ENCODE measurements at places on chromosomes 2 and 18. TPM values are rescaled to one million over a fixed set of nuclear protein-coding genes. Genes with fewer than 3 reads are reported as not detected.

Gene LAPTM4A
- 96.6 TPM for total RNA-seq

Gene HOXD12
- not detected for total RNA-seq

Gene FNDC4
- 5.3 TPM for total RNA-seq

Gene METTL5
- total RNA-seq = 51.1 TPM

Gene CCBE1
- 5.8 TPM for total RNA-seq

Gene NYAP2
- 0.30 TPM for total RNA-seq

Gene MFSD6
- 15.6 TPM for total RNA-seq

Gene AQP12B
- total RNA-seq = not detected

Gene ADRA2B
- total RNA-seq = 0.55 TPM

Gene ATP8B1
- total RNA-seq = 16.7 TPM

Gene HDLBP
- total RNA-seq = 715 TPM

Gene ZC3H8
- 11.3 TPM for total RNA-seq

Gene FSHR
- not detected for total RNA-seq

Gene IL36RN
- 1.0 TPM for total RNA-seq

Gene MMADHC
- 112 TPM for total RNA-seq

Gene LIMS4
- 1.4 TPM for total RNA-seq

Gene LYPD6
- 1.1 TPM for total RNA-seq

Gene MYO5B
- total RNA-seq = 25.4 TPM

Gene ECEL1
- not detected for total RNA-seq

Gene IGFBP2
- 133 TPM for total RNA-seq

Gene SERPINB7
- 4.2 TPM for total RNA-seq

Gene DARS1
- 54.3 TPM for total RNA-seq

Gene OTOS
- not detected for total RNA-seq

Gene CYP20A1
- 6.9 TPM for total RNA-seq

Gene MRO
- not detected for total RNA-seq

Gene LOXHD1
- not detected for total RNA-seq

Gene ZNF236
- 10.8 TPM for total RNA-seq

Gene EGR4
- not detected for total RNA-seq

Gene RMDN2
- 5.3 TPM for total RNA-seq

Gene HOXD10
- total RNA-seq = not detected

Gene RTP5
- total RNA-seq = not detected

Gene C2orf42
- total RNA-seq = 14.3 TPM

Gene RBBP8
- total RNA-seq = 22.0 TPM

Gene CDH19
- not detected for total RNA-seq

Gene NPHP1
- total RNA-seq = 12.2 TPM

Gene CRYGD
- not detected for total RNA-seq

Gene TRIM54
- total RNA-seq = 8.2 TPM

Gene CD207
- not detected for total RNA-seq

Gene CYTIP
- not detected for total RNA-seq

Gene RTKN
- total RNA-seq = 63.4 TPM

Gene ATP6V1C2
- total RNA-seq = not detected

Gene SNED1
- 9.6 TPM for total RNA-seq

Gene TPO
- not detected for total RNA-seq

Gene GAD1
- total RNA-seq = 4.3 TPM

Gene SCN3A
- not detected for total RNA-seq

All from PC-9 (cell line).